ENCODE measurements at places on chromosomes 7 and 10.

- DNase-seq = no peak
These were observed 46.5 kb downstream of the CTBP2 start for GRCh38 chr10:125113691-125114371.

GRCh38 chr7:106216923-106217542, 67.8 kb downstream of the NAMPT start:
- DNase-seq = no peak

DNA sequence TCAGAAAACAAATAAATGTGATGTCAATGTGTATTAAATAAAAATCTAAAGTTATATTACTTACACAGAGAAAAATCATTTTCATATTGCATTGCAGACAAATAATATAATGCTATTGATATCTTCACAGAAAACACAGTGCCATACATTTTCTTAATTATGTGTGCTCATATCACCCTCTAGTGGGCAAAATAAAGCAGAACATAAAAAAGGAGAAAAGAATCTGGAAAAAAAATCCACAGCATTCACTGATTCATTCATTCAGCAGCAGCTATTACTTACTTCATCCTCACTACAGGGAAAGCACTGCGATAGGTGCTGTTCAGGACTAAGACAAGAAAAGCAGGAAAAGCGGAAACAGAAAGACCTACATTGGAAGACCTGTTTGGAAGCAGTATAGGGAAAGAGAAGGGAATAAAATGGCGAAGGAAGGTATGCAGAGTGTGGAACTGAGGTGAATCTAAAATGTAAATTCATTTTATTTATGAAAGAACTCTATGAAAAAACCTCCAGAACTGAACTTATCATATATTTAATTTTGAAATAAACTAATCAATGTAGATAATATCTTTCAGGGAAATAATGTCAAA, 73.2 kb downstream of the POT1 start:
- DNase-seq = peak; percentile 33

GRCh38 chr10:14527134-14527844, 196.6 kb upstream of the FRMD4A start:
- no peak for DNase-seq

- peak; percentile 22 for DNase-seq
These were observed 32.6 kb upstream of the NME8 start for GRCh38 chr7:37815671-37816371.

DNA sequence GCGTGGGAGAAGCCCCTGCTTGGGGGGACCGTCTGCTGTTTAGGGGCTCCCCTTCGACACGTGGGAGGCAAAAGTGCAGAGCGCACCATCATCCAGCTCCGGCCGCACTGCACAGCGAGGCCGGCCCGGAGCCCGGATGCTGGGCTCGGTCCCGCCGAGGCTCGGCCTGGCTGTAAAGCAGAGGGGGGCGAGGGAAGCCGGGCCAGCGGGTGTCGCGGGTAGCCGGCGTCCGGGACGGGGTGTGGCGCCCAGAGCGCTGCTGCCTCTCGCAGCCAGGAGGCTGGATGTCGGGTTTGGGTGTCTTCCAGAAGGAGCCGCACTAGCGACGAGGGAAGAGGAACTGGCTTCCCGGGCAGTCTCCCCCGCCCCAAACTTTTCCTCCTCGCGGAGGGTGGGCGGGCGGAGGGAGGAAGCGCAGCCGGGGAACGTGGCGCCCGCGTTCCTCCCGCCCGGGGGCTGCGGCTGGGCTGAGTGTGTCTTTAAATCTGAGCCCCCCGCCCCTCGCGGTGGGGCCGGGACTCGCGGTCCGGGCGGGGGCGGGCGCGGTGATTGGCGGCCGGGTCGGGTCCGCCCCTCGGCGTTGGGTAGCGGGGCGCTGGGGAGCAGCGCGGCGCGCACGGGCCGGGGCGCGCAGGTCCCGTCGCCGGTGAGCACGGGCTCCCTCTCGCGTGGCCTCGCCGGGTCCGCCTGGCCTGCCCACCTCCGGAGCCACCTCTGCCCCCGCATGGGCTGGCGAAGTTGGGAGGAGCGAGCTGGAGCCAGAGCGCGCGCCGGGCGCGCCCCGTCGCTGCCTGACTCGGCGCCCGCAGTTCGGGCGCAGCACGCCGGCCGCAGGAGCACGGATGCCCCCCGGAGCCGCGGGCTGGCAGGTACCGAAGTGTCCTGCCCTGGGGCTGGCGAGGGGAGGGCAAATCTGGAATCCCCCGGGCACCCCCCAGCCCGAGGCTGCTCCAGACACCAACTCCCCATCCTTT, at the start of gene PALD1:
TSS of gene PALD1 (plus strand) at position 577 of the 974 bp plus-strand sequence. CDS start 47,185 bp downstream, outside the sequence.
- peak; percentile 72 for DNase-seq

DNA sequence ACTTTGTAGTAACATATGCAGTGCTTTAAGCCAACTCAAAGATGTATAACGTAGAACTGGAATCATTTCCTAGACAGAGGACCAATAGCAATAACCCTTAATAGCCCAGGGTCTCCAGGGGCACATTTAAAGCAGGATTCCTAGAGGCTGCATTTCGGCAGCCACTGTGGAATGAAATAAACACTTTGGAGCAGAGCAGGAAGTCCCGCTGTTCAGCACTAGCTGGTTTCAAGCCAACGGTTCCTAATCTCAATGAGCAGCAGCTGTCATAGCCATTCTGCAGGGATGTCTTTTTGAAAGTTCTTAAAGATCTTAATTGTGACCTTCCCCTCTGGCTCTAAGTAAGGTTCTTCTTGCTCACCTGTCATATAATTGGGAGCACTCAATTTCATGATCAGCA, 18.4 kb upstream of the MACROH2A2 start:
- DNase-seq = peak; percentile 31

- DNase-seq = no peak
These were observed 122.8 kb downstream of the PRLHR start for GRCh38 chr10:118472415-118473304.

- DNase-seq = no peak
These were observed 249.6 kb downstream of the PLXDC2 start for GRCh38 chr10:20065814-20066213.
